ENCODE measurements at places on chromosomes 1 and 21.
A peak's percentile ranks its signal among the peaks of the same experiment; 100 is the strongest.

GRCh38 chr1:151189637-151190445, at the start of gene VPS72:
Gene VPS72, minus strand, starts transcription at chr1:151190197. Its CDS starts 76 bp downstream, at chr1:151190121.
- DNase-seq = peak; percentile 69

GRCh38 chr21:43740497-43741156, 21.7 kb downstream of the PDXK start:
- DNase-seq = no peak

DNA sequence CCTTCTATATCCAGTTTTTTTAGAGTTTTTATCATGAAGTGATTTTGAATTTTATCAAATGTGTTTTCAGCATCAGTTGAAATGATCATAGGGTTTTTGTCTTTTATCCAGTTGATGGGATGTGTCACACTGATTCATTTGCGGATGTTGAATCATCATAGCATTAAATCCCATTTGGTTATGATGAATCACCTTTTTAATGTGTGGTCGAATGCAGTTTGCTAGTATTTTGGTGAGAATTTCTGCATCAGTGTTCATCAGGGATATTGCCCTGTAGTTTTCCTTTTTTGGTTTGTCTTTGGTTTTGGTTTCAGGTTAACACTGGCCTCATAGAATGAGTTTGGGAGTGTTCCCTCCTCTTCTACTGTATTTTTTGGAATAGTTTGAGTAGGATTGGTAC, 80.3 kb downstream of the DIRAS3 start:
- no peak for DNase-seq

GRCh38 chr1:200351826-200352549, 57.8 kb downstream of the ZNF281 start:
- no peak for DNase-seq

DNA sequence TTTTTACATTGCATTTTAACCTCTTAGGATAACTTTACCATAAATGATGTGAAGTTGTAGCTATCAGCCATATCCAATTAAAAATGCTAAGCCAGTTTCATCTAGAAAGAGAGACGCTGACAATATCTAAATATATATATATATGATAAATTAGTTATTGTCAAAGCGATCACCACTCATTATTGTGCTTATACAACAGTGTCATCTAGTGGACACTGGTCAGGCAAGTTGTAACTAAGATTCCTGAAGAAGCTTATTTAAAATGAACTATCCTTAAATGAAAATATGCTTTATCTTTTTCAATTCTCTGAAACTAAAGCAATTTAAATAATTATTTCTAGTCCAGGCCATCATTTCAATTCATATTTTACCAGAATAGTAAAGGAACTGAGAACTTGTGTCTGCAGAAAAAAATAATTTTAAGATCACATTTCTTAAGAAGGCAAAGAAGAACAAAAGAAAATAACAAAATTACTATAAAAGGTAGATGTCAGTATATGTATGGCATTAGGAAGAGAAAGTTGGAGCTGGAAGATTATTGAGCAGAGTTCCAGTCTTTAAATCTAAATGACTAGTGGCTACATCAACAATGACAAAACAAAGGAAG, 193.3 kb upstream of the SNX7 start:
- DNase-seq = no peak
